PC-3 (cell line): ENCODE measurements at places on chromosomes 12 and 14. TPM values are rescaled to one million over a fixed set of nuclear protein-coding genes. Genes with fewer than 3 reads are reported as not detected.

DNA sequence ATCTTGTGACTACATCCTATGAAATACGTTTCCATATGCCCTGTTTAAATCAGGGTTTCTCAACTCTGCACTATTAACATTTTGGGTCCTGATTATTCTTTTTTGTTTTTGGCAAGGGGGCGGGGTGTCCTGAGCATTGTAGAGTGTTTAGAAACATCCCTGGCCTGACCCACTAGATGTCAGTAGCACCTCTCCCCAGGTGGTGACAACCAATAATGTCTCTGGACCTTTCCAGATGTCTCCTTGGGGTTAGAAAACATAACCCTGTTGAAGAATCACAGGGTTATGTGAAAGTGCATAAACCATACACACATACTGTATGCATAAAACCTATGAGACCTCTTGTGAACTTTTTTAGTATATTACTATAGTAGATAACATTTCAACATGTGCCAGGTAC is 1.4 kb downstream of the ACAD10 start:
- peak; percentile 43 for DNase-seq

GRCh38 chr12:78457938-78458337 is 406.6 kb upstream of the SYT1 start:
- peak; percentile 41 for DNase-seq

GRCh38 chr14:96053600-96054381 is 14.6 kb downstream of the C14orf132 start:
- DNase-seq: peak; percentile 20

GRCh38 chr12:117490130-117490529 is 128.7 kb upstream of the NOS1 start:
- no peak for DNase-seq

DNA sequence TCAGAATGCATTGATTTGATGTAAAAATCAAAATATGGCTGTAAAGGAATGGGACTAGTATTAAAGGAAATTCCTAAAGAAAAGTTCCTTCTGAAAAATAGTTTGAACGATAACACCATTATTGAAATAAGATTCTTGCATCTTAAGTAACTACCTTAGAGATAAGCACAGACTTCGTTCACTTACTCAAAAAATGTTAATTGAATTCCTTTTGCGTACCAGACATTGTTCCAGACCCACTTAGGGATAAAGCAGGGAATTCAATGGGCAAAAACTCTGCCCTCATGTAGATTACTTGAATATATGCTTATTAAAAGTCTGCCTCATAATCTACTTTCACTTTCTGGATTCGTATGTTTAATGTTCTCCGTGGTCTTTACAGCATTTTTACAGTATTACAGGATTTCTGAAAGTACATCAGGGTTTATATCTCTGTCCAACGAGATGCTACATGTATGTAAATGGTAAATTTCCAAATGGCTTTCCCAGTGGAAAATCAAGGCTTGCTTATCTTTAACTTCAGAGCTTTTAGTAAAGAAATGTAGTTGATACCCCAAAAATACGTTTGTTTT is 213.7 kb downstream of the GXYLT1 start:
- no peak for DNase-seq

The TBC1D30 gene
- 16.8 and 36.1 TPM in 2 replicates for total RNA-seq

The SLCO1B1 gene
- not detected in 2 replicates for total RNA-seq
